GM23338 (cell line): ENCODE measurements at places on chromosomes 3 and 15.

GRCh38 chr3:14823393-14823792, 4.6 kb downstream of the FGD5 start:
- H3K36me3 ChIP-seq = no peaks in the 10 kb centered on the region
- no peaks in the 10 kb centered on the region for H3K27me3 ChIP-seq
- no peak for DNase-seq
- H3K4me1 ChIP-seq = peaks cover 16% of the 10 kb centered on the region
- H3K27ac ChIP-seq = no peak overlapping the region

- no peak overlapping the region for H3K27ac ChIP-seq
- H3K4me3 ChIP-seq = no peak overlapping the region
- H3K4me1 ChIP-seq = no peaks in the 10 kb centered on the region
- no peaks in the 10 kb centered on the region for H3K27me3 ChIP-seq
- no peaks in the 10 kb centered on the region for H3K36me3 ChIP-seq
- DNase-seq = no peak
Measured at GRCh38 chr3:61451841-61452240, 109.5 kb upstream of the PTPRG start.

DNA sequence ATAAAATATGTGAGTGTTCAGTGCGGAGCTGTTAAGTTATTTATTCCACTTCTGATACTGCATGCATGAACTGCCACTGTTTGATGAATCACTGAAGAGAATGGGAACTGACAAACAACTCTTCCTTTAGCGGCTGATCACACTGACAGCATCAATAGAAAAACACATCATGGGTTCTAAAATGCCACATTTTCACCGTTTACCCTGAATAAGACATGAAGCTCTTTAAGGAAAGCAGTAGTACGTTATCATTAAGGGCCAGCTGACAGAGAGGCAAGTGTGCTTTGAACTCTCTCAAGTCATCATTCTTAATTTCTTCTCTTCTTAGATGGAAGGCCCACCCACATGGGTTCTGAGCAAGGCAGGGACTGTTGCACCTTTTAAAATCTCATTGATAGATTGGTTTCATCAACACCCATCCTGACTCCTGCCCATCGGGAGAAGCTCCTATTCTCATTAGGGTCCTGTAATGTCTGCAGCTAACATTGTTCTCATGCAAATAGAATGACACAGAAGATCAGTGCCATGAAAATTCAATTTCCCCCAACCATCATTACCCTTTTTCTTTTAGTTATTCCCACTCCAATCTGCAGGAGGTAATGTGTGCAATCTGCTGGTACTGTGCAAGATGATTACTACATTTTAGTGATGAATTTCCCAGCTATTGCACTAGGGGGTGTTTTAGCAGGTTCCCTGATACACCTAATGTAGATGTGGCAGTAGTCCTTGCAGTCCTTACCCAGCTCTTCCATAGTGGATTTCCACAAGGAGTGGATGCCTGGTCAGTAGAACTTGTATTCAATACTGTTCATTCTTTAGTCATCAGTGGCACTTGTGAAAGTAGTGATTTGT, 119.1 kb downstream of the ROBO2 start:
- H3K27me3 ChIP-seq = no peaks in the 10 kb centered on the region
- peak; percentile 19 for DNase-seq
- H3K36me3 ChIP-seq = no peaks in the 10 kb centered on the region
- H3K27ac ChIP-seq = no peak overlapping the region
- no peaks in the 10 kb centered on the region for H3K4me1 ChIP-seq
- no peak overlapping the region for H3K4me3 ChIP-seq

GRCh38 chr3:35500641-35501350, 138.5 kb upstream of the ARPP21 start:
- no peak overlapping the region for H3K4me3 ChIP-seq
- H3K4me1 ChIP-seq = peaks cover 4% of the 10 kb centered on the region; the same call in 1 of the 2 replicates
- DNase-seq = no peak

- H3K36me3 ChIP-seq = no peaks in the 10 kb centered on the region
- no peak overlapping the region for H3K4me3 ChIP-seq
- no peaks in the 10 kb centered on the region for H3K4me1 ChIP-seq
- H3K27ac ChIP-seq = no peak overlapping the region
- no peak for DNase-seq
Measured at GRCh38 chr3:191492601-191493000, 31.6 kb downstream of the PYDC2 start.

GRCh38 chr3:45092132-45093031, 53.8 kb downstream of the CDCP1 start:
- H3K36me3 ChIP-seq = peaks cover 7% of the 10 kb centered on the region
- no peak for DNase-seq
- H3K4me1 ChIP-seq = no peaks in the 10 kb centered on the region
- no peak overlapping the region for H3K4me3 ChIP-seq
- H3K27ac ChIP-seq = no peak overlapping the region
- H3K27me3 ChIP-seq = no peaks in the 10 kb centered on the region

- H3K27me3 ChIP-seq = no peaks in the 10 kb centered on the region
- H3K4me1 ChIP-seq = peaks cover 7% of the 10 kb centered on the region
- no peak for DNase-seq
- H3K36me3 ChIP-seq = no peaks in the 10 kb centered on the region
Measured at GRCh38 chr3:40262331-40262730, 47.2 kb upstream of the EIF1B start.

GRCh38 chr3:78130741-78131290, 1090.9 kb downstream of the ROBO2 start:
- no peak overlapping the region for H3K27ac ChIP-seq
- no peak for DNase-seq
- H3K36me3 ChIP-seq = no peaks in the 10 kb centered on the region

DNA sequence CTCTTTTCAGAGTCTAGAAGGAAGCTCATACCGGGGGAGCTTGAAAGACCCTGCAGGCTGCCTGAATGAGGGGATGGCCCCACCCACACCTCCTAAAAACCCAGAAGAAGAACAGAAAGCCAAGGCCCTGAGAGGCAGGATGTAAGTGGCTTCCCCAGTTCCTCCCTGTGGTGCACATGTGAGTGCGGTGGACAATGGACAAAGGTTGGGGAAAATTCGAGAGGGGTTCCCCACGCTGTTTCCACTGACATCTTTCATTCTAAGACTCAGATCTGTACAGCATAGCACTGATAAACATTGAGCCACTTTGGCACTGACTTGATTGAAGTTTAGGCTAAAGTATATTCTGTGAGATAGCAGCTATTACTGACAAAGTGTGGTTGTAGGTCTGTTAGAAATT, 79.5 kb upstream of the UMPS start:
- no peaks in the 10 kb centered on the region for H3K27me3 ChIP-seq
- H3K4me3 ChIP-seq = no peak overlapping the region
- no peaks in the 10 kb centered on the region for H3K36me3 ChIP-seq
- DNase-seq = no peak
- H3K27ac ChIP-seq = no peak overlapping the region

DNA sequence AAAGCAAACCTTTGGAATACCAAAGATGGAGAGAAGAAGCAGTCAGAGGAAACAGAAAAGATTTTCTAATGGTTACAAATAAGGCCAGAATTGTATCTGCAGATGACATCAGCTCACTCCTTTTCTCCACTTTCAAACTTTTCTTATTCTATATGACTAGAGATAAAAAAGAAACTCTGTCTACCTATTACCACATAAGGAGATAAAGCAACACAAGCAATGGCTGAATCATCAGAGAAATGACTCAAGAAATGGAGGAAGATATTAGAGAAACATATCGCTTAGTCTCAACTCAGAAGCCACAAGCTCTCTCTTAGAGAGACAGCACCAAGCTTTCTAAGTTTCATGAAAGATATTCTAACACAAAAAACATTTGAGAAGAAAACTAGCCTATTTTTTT, 784.0 kb downstream of the ZPLD1 start:
- H3K4me3 ChIP-seq = no peak overlapping the region
- no peaks in the 10 kb centered on the region for H3K36me3 ChIP-seq
- no peak for DNase-seq

- H3K27ac ChIP-seq = no peak overlapping the region
- no peak overlapping the region for H3K4me3 ChIP-seq
- H3K4me1 ChIP-seq = no peaks in the 10 kb centered on the region
- H3K27me3 ChIP-seq = no peaks in the 10 kb centered on the region
- DNase-seq = no peak
Measured at GRCh38 chr15:50234764-50235163, 30.8 kb downstream of the HDC start.
